Activated B cell treated with CpG ODN at 0.5 μM for 24 hours (primary cell): ENCODE measurements at places on chromosomes 2 and 18. TPM values are rescaled to one million over a fixed set of nuclear protein-coding genes. Genes with fewer than 3 reads are reported as not detected.

The LRRC30 gene
- total RNA-seq, result not detected in 2 replicates

DNA sequence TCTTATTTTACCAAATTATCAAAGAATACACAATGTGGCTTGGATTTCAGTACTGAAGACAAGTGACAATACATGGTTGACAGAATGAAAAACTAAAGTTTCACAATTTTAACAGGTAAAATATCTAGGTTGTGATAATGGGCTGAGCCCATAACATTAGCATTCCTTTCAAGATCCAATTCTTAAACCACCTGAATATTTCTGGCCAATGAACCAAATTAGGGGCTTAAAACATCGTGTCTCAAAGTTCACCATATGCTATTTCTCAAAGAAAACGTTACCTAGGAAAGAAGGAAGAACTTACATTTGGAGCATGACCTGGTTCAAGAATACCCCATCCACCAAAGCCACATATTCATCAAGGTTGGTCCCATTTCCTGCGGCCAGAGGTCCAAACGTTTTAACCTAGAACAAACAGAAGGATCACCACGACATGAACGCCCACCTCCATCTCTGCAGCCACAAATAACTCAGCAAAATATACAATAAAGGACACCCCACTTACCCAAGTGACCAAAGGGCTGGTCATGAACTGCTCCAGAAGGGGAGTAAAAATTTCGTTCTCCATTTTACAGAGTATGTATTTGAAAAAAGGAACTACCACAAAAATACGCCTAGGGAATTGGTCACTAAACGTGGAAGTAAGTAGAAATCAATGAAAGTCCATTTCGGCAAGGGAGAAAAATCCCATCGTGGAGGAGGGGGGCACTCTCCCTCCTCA is 984 bp downstream of the CCDC88A start:
- no peak for DNase-seq

GRCh38 chr2:20549691-20550348 is 101.1 kb downstream of the HS1BP3 start:
- DNase-seq, result no peak

- no peak for DNase-seq
Observed at GRCh38 chr2:16546128-16546754, 119.4 kb downstream of the CYRIA start.

GRCh38 chr2:9754532-9754887 is 88.8 kb upstream of the TAF1B start:
- DNase-seq, result no peak

DNA sequence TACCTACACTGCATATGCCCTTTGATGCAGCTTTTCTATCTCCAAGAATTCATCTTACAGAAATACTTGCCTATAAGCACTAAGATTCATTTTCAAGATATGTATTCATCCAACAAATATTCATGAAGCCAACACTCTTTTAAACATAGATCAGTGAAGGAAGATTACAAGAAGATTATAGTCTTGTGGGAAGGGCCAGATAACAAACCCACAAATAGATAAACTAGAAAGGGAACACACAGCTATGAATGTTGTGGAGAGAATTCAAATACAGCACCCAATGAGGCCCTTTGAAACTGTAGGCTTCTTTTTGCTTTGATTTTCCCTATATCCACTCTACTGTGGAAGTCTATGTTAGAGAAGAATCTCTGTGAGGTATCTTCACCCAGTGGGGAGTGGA is 186.7 kb upstream of the RBMS1 start:
- no peak for DNase-seq

The MRPL44 gene
- total RNA-seq, result 29.9 and 30.4 TPM in 2 replicates
